SW 1271 (cell line): ENCODE measurements at places on chromosomes 7 and 10.
A peak's percentile ranks its signal among the peaks of the same experiment; 100 is the strongest.

- no peak for DNase-seq
These were observed 79.3 kb upstream of the SEC61G start for GRCh38 chr7:54838175-54838910.

- DNase-seq, result no peak
These were observed 8.3 kb downstream of the ANKRD7 start for GRCh38 chr7:118232837-118233236.

DNA sequence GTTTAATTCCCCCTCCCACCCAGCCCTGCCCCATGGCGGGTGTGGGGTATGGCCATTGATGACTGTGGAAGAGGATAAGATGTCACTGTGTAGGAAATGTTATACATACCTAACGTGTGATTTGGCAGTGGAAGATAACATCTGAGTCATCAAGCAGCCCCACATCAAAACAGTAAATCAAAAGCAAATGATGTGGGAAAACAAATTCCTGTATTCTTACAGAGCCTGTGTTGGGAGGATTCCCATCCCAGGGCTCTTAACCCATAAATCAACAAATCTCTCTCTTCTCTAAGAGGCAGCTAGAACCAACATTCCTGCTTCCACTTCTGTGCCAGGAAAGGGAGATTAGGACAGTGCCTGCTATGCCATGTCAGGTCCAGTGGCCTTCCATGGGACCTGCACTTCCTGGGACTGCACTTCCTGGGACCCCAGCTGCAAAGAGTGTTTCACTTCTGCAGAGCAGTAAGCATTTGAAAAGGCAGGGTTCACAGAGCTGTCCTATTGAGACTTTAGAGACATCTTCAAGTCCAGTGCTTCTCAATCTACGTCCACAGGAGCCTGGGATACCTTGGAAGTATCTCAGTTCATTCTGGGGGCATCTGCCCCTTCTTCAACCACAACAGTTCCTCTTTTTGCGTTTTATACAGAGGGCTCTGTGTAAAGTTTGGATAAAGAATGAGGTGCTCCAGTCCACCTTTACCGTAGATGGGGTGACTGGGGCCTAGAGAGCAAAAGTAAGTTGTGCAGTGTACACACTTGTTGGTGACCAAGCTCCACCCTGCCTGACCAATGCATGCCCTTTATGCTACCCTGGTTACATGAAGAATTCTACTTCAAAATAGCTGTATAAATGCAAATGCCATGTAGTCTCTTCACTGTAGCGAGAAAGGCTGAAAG is 45.7 kb downstream of the ATXN7L1 start:
- DNase-seq, result peak; percentile 98

DNA sequence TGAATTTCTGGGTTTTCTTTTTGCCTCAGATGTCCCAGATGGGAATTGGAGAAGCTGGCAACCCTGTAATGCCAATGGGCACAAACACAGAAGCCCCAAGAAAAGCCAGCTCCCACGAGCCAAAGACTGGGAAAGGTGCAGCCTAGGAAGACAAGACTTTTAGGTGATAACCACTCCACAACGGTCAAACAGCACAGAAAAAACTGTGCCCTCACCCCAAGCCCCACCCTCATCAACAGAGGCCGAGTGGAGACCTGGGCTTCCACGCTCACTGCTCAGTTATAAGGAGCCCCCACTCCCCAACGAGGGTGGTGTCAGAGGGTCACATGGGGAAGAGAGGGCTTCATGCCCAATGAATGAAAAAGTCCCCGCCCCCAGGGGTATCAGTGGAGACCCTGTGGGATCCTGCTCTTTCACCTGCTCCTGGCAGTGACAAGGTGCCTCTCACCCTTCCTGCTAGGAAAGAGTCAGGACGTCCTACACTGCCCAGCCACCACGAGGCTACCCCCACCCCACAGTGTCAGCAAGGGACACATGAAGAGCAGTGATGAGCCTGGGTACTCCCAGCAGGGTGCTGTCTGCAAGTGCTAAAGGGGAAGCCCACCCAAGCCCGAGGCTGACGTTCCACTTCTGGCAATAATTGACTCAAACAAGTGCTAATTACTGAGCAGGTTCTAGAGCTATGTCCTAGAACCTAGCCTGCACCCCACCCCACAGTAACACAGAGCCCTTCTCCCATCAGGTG is 8.3 kb downstream of the TMEM273 start:
- no peak for DNase-seq

- DNase-seq, result no peak
These were observed 623.1 kb upstream of the MGMT start for GRCh38 chr10:128843972-128844371.

GRCh38 chr10:14052931-14053330 is 277.8 kb downstream of the FRMD4A start:
- DNase-seq, result no peak

DNA sequence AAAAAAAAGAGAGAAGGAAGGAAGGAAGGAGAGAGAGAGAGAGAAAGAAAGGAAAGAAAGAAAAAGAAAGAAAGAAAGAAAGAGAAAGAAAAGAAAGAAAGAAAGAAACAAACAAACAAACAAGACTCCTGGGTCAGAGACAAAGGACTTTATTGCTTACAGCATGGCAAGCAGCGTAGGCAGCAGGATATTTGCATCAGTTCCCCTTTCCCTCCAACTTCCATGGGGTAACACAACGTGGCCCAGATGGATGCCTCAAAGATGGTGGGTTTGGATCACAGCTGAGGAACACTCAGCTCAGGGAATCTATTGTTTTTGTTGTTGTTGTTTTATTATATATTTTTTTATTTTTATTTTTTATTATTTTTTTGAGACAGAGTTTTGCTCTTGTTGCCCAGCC is 128.5 kb upstream of the VKORC1L1 start:
- DNase-seq, result no peak

- DNase-seq, result no peak
These were observed 591.1 kb downstream of the PTPRN2 start for GRCh38 chr7:157996359-157997079.

DNA sequence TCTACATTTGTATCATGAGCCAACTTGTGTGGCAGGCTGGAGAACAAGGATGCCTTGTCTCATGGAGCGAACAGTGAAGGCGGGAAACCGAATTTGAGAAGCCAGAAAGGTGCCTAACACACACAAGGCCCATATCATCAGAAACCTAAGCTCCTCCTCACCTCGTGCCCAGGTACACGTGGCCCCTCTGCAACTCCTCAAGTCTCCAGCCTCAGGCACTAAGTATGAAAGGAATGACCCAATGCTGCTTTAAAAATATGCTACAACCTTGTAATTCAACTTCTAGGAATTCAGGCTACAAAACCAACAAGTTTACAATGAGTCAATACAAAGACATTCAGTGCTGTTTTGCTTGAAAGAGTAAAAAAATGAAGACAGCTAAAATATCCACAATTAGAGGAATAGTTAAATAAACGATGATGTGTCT is 95.7 kb downstream of the CDK6 start:
- DNase-seq, result peak; percentile 72

- no peak for DNase-seq
These were observed 430.5 kb downstream of the MDFIC start for GRCh38 chr7:115352375-115352774.

DNA sequence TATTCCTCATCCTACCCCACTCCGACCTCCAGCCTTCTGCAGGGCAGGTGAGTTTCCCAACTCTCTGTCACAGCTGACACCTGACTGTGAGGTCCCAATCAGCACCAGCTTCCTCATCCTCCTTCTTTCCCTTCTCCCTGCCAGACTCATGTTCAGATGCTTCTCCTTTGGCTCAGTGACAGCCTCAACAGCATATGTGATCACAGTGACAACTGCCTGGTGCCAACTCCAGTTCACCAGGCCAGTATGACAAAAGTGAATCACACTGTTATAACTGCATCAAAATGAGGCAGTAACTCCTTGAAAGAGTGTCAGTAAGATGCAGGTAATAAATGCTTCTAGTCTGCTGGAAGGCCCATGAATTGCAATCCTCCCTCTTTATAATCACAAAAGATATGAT is 46.8 kb upstream of the NFE2L3 start:
- no peak for DNase-seq

DNA sequence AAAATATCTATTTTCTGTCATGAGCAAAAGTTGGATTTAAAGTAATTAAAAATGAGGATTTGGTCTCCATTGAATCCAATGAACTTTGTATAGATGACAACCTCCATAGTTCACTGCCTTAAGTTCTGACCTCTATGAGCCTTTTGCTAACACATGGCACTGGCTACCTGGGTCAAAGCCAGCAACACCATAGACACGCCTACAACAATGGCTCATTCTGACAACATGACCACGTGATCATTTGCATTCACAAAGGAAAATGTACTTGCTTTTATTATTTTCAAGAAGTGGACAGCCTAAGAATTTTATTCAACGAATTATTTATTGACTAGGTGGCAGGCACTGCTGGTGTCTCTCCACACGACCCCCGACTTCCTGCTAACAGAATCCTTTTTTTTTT is 90.6 kb downstream of the CARD11 start:
- no peak for DNase-seq

GRCh38 chr10:2047679-2048078 is 310.4 kb upstream of the ADARB2 start:
- no peak for DNase-seq

DNA sequence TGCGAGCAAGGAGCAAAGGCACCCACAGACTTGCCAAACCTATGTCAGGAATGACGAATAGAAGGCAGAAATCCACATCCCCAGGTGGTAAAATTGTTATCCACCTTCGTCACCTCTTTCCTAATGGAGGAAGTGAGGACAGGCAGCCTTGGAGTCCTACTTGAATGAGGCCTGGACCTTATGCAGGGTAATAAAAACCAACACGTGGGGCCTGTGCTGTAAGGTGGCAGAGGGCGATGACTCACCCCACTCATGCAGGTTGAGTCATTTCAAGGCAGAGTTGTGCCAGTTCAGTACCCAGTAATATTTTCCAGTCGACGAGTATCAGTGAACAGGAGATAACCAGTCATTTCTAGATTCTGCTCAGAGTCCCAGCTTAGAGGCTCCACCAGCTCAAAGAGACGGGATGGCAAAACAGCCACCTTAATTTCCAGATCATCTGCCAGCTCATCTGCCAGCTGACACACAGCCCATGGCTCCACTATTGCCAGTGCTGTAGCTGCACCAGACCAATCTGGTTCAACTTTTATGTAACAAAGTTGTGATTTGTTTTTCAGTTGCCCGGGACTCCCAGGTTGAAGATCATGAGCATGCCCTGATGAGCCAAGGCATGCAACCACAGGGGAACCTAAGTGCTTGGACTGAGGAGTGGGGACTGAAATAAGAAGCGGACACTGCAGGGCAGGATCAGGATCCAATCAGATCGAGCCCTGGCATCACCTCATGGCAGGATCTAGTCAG is 176.2 kb upstream of the ITGB1 start:
- peak; percentile 90 for DNase-seq

DNA sequence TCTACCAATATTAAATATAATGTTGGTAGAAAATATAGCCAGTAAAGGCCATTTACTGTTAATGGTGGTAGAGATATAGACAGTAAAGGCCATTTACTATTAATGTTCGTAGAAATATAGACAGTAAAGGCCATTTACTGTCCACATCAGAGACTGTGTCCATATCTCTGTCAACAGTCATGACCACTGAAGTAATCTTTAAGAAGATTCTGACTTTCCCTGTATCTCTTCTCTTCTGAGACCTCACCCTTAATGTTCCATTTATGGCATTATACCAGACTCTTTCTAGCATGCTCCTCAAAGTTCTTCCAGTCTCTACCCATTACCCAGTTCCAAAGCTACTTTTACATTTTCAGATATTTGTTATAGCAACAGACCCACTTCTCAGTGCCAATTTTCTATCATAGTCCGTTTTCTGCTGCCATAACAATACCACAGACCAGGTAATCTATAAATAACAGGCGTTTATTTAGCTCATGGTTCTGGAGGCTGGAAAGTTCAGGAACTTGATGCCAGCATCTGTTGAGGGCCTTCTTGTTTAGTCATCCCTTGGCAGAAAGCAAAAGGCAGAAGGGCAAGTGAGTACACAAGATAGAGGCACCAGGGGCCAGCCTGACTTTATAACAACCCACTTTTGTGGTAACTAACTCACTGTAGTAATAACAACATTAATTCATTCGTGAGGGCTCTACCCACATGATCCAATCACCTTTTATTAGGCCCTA is 7.9 kb upstream of the NUDCD3 start:
- DNase-seq, result no peak

DNA sequence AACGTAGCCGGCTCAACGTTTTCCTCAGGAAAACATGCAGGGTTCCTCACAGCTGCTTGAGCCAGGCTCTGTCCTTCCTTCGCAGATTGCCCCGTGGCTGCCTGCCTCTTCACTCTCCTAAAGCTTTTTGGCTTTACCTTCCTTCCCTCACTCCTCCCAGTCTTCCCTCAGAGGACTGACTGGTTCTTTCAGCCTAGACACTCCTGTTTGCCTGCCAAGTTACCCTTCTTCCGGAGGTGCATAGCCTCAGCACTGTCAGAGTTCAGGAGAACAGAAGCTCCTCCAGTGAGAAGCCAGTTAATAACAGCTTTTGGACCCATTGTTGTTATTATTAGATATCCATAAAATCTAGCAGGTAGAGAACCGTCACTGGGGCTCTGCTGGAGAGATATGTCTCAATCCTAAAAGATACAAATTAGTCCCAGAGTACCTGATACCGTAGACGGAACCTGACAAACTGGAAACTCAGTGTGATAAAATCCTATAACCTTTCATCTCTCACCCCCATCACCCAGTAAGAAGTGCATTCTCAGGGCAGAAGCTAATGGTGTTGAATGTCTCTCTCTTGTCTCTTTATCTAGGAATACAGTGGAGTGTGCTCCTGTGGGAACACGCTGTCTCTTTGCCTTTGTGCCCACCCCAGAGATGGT is 79.6 kb downstream of the SND1 start:
- DNase-seq, result no peak

GRCh38 chr7:73520673-73521635 is 1.1 kb downstream of the BAZ1B start:
- no peak for DNase-seq

DNA sequence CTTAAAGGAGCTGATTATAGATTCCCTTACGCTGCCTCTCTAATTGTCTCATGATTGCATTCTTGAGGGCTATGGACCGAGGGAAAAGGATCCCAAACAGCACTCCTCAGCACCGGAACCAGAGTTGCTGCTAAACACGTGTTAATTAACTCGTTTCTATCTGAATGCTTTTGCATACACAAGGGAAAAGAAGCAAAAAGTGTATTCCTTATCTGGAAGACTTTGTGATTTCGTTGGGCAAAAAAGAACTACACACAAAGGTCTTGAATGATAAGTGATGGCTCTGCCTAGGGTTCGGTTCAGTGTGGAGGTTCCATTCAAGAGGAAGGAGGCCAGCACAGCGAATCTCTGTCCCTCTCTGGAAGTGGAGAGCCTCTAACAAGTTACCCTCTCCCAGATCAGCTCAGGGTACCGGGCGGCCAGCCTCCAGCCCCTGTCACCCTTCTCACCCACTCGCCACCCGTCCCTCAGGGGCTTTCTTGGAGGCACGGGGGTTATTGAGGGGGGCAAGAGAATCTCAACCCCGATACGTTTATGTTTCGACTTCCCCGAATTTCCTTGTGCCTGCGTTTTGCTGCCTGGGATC is 515 bp upstream of the SLC4A2 start:
- DNase-seq, result no peak

- peak; percentile 38 for DNase-seq
These were observed 51.4 kb downstream of the BTAF1 start for GRCh38 chr10:91974960-91975359.

DNA sequence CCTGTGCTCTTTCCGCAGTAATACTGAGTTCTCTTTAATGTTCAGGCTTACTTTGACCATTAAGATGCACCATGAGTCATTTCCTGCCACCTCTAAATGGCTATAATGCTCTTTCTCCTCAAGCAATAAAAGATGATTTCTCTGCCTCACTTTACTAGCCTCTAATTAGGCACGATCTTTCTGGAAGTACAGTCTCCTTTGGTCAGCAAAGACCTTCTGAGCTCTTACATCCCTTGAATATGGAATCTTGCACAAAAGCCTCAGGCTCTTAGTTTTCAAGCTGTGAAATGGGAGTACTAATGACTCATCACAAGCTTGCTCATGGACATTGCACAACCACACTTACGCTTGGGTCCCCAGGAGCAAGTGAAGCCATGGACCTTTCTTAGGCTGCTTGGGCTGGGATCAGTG is 85.9 kb downstream of the FRMD4A start:
- no peak for DNase-seq
